ENCODE measurements at places on chromosomes 7 and 10. TPM values are rescaled to one million over a fixed set of nuclear protein-coding genes. Genes with fewer than 3 reads are reported as not detected.
A peak's percentile ranks its signal among the peaks of the same experiment; 100 is the strongest.

DNA sequence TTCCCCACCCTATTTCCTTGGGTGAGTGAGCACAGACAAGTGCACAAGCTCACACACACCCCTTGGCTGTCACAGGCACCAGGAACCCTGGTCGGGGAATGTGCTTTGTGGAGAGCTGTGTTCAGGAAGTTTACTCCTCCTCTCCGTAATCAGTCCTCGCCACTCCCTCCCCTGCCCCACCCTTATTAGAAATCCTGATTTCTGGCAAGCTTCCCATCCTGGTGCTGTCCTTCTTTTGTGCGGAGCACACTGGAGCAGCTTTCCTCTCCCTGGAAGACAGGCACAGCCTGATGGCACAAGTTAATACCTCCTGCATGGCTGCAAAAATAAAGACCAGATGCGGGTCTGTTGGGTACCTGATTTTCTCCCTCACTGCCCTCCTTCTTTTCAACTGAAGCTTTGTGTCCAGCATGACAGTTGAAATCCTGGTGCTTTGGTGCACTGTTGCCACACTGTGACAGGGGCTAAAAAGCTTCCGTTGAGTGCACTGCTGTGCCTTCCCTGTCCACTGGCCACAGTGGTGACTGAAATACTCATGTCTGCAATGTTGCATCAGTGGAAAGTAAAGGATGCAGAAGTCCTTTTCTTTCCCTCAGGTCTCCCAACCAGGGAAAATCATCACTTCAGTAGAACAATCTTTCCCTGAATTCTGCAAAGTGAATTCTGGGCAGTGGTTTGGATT lies 55.0 kb downstream of the LRRC4 start:
- no peak overlapping the region for H3K4me3 ChIP-seq
- no peak overlapping the region for H3K27ac ChIP-seq
- DNase-seq = no peak
- H3K36me3 ChIP-seq = peaks cover 16% of the 10 kb centered on the region
- H3K4me1 ChIP-seq = peaks cover 2% of the 10 kb centered on the region

- no peaks in the 10 kb centered on the region for H3K36me3 ChIP-seq
- no peak overlapping the region for H3K4me3 ChIP-seq
- no peaks in the 10 kb centered on the region for H3K4me1 ChIP-seq
Observed at GRCh38 chr10:101441541-101442455, 87.8 kb downstream of the BTRC start.

- DNase-seq = peak; percentile 54
- H3K27me3 ChIP-seq = no peaks in the 10 kb centered on the region
- no peaks in the 10 kb centered on the region for H3K36me3 ChIP-seq
- H3K4me3 ChIP-seq = no peak overlapping the region
Observed at GRCh38 chr7:50664461-50664922, 99.3 kb upstream of the DDC start.

DNA sequence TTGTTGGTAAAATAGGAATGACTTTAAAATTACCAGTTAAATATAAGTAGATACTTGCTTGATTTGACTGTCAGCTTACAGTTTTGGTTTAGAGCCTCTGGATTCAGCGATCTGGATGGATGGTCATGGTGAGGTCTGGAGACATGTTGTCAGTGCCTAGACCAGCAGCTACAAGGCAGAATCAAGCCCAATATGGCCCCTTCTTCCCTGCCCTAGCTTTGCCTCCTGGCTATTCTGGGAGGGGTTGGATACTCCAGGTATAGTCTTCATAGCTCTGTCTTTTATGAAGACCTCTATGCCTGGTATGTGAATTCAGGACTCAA lies 166.5 kb upstream of the VIPR2 start:
- H3K36me3 ChIP-seq = no peaks in the 10 kb centered on the region
- no peak overlapping the region for H3K4me3 ChIP-seq
- no peaks in the 10 kb centered on the region for H3K4me1 ChIP-seq

DNA sequence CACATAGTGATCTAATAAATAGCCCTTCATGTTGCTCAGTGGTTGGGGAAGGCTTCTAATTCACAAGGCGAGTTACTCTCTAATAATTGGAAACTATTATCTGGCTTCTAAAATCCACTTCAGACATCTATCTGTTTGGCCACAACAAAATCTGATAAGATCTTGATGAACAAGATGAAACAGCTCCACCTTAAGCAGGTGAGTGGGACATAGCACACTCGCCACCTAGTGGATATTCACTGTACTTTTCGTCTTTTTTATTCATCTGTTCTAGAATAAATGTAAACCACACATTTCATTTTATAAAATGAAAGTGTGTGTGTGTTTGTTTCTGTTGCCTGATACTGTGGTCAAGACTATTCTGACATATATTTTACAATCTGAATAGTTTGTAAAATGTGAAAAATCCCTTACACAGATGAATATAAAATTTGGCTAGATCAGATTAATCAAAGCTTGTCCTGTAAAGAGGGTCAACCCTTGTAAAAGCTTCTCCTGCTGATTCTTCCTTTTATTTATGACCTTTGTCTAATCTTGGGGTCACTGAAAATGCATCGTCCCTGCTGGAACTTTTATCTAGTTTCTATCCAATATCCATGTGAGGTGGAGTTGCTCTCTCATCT lies 26.5 kb upstream of the CNTNAP2 start:
- H3K27me3 ChIP-seq = no peaks in the 10 kb centered on the region
- H3K36me3 ChIP-seq = no peaks in the 10 kb centered on the region
- no peaks in the 10 kb centered on the region for H3K4me1 ChIP-seq
- no peak overlapping the region for H3K4me3 ChIP-seq
- no peak for DNase-seq

DNA sequence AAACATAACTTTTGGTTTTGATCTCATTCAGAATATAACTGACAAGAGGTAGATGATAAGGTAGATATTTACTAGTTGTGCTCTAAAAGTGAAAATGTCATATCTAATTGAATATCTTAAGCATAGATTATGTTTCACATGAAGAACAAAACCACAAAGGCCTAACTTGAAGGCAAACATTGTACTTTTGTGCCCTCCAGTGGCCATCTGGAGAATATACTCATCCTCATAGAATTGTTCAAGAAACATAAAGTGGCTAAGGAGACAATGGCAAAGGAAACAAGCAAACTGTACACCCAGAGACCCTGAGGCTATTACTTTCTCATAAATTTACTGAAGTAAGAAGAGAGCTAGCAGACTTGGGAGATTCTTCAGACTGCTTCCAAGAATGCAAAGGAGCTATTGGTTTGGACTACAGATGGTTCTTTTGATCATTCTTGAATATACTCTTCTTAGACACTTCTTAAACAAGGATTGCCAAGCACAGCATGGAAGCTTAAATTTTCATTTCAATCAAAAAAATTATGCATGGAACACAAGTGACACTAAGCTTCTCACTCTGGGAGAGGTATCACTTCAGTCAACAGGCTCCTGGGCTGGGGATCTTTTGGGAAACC lies 98.2 kb upstream of the DKK1 start:
- H3K27me3 ChIP-seq = no peaks in the 10 kb centered on the region
- no peaks in the 10 kb centered on the region for H3K4me1 ChIP-seq
- peak; percentile 27 for DNase-seq
- H3K4me3 ChIP-seq = no peak overlapping the region
- H3K27ac ChIP-seq = no peak overlapping the region

PON1 gene
- total RNA-seq = not detected
